ENCODE measurements at places on chromosomes 11 and 22.
A peak's percentile ranks its signal among the peaks of the same experiment; 100 is the strongest.

- DNase-seq, result no peak
Measured at GRCh38 chr22:19430890-19431541, 517 bp downstream of the HIRA start.

GRCh38 chr22:46415776-46416519 is 80.4 kb downstream of the TRMU start:
- no peak for DNase-seq

DNA sequence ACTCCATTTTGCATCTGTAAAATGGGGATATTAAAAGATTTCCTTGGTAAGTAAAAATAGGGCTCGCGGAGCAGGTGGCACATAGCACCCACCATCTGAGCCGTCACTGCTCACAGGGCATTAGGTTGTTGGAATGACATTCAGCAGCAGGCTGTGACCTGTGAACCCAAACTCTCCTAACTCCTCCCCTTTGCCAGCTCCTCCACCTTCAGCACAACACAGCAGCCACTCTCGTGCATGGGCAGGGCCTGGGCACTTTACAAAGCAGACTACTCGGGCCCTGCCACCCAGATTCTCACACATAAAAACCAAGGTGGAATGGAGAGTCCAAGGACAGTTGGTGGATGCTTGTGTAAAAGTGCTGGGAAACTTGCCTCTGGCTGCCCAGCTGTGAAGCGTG is 77.2 kb downstream of the FLI1 start:
- no peak for DNase-seq

GRCh38 chr11:128575174-128575960 is 12.0 kb downstream of the ETS1 start:
- no peak for DNase-seq

DNA sequence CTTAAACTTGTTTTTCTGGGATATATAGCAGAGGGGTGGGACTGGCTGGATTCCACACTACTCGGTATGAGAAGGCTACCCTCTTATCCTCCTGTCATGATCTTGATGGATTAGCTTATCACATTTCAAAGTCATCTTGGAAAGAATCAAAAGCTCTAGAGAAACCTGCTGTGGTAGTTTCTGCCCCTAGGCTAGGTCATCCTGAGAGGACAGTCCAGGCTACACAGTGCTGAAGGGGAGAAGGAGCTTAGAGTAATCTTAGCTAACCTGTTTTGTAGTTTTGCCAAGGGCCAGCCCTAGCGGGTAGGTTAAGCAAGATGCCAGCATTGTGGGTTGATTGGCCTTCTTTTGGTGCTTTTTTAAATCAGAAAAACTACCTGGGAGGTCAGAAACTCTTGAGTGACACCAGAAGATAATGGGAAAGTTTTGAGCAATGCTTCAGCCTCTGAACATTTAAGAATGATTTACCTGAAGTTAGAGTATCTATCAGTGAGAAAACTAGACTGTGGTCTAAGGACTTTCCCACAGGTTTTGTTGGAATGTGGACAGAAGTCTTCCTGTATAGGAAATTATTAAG is 21.3 kb downstream of the PIWIL4 start:
- DNase-seq, result no peak

DNA sequence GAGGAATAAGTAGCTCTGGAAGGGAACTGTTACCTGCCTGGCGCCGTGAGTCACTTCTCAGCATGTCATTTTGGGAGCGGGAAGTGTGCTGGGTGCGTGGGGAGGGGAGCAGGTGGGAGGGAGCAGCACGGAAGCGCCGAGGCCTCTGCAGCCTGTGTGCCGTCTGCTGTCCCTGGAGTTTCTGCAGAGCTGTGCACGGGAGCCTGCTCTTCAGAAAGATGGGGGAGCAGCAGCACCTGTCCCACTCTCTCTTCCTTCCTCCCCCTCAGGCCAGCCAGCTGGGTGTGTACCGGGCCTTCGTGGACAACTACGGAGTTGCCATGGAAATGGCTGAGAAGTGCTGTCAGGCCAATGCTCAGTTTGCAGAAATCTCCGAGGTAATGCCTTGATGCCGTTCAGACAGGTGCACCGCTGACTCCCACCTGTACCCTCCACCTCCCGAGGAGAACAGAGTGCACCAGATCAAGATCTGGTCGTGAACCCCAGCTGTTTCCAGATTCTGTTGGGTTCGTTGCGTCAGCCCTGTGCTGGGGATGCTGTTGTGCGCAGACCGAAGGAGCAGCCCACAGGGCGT is 87.9 kb downstream of the BCR start:
- DNase-seq, result no peak

DNA sequence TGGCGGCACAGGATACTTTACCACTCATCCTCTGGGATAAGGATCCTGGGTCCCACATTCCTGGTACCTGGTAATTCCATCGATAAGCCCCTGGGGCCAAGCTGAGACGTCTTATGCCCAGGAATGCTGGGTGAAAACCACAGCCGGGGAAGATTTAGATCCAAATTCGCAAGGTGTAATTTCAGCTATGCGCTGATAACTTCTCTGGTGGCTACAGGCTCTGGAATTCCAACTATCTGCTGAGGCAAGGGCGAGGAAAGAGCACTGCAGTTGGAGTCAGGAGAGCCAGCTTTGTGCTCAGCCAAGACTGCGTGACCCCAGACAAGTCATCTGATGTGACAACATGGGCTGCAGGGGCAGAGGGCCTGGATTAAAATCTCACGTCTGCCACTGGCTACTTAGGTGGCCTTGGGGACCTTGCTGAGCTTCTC is 9.9 kb upstream of the MYEOV start:
- DNase-seq, result no peak

- no peak for DNase-seq
Measured at GRCh38 chr11:126978911-126979310, 21.7 kb downstream of the KIRREL3 start.

DNA sequence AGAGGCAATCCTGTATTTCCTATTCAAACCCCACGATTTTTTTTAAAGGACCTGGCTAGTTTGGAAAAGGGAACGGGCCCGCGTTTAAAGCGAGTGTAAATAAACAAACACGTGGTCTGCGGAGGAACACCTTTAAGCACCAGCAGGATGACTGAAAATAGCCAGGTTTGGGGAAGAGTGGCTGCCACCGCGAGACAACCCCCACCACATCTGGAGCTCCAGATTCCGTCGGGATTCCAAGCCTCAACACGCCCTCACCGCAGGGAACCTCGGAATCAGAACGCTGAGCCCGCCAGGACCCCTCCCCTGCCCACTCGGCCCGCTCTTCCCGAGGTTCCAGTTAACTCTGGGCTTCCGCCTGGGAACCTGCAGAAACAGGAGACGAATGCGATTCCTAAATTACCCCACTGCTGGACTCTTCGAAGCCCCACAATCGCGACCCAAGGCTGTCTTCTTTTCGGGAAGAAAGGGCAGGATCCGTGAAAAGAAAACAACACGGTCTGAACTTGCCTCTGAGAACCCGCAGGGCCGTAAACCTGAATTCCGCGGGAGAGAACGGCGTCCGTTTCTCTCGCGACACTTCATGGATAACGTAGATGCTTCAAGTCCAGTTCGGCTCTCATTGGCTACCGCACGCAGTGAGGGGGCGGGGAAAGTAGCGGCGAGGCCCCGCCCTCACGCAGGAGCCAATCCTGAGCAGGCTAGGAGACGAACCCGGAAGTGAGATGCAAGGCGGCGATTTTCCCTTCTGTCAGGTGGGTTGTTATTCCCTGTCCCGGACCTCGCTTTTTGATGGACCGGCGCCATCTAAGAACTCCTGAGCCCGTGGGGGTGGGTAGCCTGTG is at the start of the genes ANKRD49 and MRE11:
Gene ANKRD49 (plus strand): TSS at position 704 of the 845 bp plus-strand sequence. CDS start 2,710 bp downstream, outside the sequence.
Gene MRE11 (minus strand): TSS at position 564 of the 845 bp plus-strand sequence. CDS start 1,043 bp downstream, outside the sequence.
- DNase-seq, result peak; percentile 92

DNA sequence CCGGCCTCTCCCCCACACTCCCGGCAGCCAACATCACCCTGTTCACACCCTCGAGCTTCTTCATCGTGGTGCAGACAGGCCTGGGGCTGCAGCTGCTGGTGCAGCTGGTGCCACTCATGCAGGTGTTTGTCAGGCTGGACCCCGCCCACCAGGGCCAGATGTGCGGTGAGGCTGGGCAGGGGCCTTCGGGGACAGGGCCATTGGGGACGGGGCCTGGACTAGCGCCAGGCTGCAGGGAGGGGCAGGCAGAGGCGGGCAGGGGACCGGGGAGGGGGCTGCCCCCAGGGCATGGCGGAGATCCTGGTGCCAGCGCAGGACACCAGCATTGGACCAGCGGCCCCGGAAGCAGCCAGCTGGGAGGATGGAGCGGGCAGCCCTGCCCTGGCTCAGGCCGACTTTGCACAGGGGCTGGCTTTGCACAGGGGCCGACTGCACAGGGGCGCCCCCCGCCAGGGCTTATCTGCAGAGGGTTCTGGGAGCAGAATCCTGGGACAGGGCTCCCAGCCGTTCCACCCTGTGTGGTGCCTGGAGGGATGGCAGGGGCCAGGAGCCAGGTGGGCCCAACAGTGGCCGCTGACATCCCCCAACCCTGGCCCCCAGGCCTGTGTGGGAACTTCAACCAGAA is 8.6 kb downstream of the MUC5B start:
- DNase-seq, result no peak

- DNase-seq, result no peak
Measured at GRCh38 chr11:11662578-11662977, 40.8 kb upstream of the GALNT18 start.

- no peak for DNase-seq
Measured at GRCh38 chr11:1162138-1162475, 4.4 kb downstream of the MUC5AC start.

DNA sequence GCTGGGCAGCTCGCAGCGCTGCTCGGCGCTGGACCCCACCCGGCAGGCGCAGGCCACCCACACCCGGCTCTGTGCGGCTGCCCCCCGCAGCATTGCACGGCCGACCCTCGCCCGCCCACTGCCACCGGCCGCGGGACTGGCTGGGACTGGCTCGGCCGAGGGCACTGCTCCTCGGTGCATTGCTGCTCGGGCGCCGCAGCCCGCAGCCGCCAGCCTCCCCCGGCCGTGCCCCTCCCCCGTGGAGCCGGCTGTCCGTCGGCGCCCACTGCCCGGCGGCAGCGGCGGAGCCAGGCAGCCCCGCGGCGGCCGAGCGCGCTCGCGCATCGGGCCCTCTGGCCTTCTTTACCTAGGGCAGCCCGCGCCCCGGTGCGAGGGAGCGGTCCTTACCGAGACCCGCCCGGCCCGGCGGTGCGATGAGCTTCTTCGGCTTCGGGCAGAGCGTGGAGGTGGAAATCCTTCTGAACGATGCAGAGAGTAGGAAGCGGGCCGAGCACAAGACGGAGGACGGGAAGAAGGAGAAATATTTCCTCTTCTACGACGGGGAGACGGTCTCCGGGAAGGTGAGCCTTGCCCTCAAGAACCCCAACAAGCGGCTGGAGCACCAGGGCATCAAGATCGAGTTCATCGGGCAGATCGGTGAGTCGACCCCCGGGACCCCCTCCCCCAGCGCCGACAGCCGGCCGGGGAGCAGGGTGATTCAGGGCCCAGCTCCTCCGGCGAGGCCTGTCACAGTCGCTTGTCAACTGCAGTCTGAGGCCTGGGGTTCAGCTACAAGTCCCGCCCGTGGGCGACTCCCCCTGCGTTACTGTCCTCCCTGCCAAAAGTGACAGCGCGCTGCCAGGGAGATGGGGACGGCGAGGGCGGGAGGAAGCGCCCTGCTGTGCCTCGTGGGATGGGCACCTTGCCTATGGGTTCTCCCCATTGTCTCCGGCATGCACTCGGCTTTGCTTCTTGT is 516 bp downstream of the VPS26B start:
- DNase-seq, result peak; percentile 25

- DNase-seq, result no peak
Measured at GRCh38 chr11:114354076-114354475, 46.2 kb downstream of the C11orf71 start.

GRCh38 chr11:11629368-11629767 is 7.6 kb upstream of the GALNT18 start:
- DNase-seq, result no peak

DNA sequence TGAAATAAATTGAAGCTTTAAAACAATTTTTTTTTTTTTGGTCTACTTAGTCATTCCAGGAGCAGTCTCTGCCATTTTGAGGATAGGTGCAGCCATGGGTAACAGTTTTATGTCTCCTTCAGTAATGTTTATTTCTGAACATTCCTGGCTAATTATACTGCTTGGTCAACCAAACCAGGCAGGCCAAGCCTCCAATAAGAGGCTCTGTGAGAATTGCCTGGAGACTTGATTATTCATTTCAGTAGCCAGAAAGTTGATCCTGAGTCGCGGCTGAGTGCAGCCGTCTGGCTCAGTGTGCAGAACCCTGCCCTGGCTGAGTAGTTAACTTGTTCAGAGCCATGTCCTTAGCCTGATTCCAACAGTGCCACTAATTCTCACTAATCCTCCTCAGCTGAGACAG is 364.0 kb upstream of the FAT3 start:
- DNase-seq, result no peak

DNA sequence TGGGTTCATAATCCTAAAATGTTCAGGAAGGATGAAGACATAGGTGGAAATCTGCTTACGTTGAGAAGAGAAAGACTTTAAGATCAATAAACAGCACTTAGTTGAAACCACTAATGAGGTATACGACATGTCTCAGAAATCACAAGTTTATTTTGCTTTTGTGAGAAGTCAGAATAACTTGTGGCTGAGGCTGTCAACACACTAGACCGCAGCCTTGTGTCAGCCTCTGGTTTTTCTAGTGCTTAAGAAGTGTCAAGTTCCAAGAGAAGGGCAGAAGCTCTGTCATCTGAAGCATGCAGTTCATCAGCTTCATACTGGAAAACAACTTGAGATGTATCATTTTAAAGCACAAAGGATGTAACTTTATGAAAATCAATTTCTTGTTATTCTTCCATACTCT is 420.9 kb downstream of the METTL15 start:
- DNase-seq, result no peak

GRCh38 chr11:75792127-75792731 is 22.8 kb upstream of the UVRAG start:
- no peak for DNase-seq

DNA sequence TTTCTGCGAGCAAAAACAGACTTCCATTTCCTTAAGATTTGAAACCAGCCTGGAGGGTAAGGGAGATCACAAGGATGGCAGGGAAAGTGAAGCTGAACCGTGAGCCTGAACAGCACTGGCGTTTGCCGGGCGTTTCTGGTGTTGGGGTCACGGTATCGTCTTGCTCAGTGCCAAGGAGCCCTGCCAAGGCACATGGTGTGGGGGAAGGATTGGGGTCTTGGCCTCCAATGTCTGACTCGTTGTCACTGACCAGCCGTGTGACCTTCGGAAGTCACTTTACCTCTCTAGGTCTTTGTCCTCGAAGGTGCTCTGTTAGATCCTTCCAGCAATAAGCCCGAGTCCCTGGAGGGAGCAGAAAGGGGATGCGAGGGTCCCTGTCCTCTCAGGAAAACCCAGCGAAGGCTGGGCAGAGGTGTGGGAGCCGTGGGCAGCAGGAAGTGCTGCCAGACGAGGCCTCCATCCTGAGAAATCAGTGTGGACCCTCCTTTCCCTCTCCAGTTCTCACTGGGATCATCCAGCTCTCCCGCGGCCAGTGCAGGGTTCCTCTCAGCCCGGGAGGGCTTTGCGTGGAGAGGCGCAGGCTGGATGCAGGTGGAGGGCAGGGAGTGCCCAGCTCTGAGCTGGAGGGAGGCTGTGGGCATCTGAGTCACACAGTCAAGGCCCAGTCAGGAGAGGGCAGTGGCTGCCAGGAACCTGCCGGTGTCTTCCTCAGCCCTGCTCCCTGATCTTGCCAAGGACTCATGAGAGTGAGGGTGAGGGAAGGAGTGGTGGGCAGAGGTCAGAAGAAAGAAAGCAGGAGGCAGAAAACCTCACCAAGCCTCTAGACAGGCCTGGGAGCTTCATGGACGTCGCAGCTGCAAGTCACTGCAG is 18.9 kb downstream of the TOM1 start:
- no peak for DNase-seq

- no peak for DNase-seq
Measured at GRCh38 chr22:40391417-40391816, 21.0 kb downstream of the SGSM3 start.

GRCh38 chr11:19829109-19829837 is 116.6 kb downstream of the NAV2 start:
- no peak for DNase-seq

GRCh38 chr11:78226684-78227680 is 38.3 kb downstream of the USP35 start:
- no peak for DNase-seq

GRCh38 chr11:75516886-75517285 is 8.9 kb downstream of the GDPD5 start:
- DNase-seq, result no peak

All from stimulated activated CD8-positive, alpha-beta memory T cell treated with anti-CD3 and anti-CD28 coated beads, Interleukin-7, amount 100 ng/mL, for 48 hours (primary cell).